COR-L47 (cell line): ENCODE measurements at places on chromosomes 6 and 20.

GRCh38 chr6:91487696-91488392 is 901.0 kb upstream of the MAP3K7 start:
- DNase-seq = no peak

GRCh38 chr20:44979090-44979621 is 12.8 kb downstream of the STK4 start:
- no peak for DNase-seq

DNA sequence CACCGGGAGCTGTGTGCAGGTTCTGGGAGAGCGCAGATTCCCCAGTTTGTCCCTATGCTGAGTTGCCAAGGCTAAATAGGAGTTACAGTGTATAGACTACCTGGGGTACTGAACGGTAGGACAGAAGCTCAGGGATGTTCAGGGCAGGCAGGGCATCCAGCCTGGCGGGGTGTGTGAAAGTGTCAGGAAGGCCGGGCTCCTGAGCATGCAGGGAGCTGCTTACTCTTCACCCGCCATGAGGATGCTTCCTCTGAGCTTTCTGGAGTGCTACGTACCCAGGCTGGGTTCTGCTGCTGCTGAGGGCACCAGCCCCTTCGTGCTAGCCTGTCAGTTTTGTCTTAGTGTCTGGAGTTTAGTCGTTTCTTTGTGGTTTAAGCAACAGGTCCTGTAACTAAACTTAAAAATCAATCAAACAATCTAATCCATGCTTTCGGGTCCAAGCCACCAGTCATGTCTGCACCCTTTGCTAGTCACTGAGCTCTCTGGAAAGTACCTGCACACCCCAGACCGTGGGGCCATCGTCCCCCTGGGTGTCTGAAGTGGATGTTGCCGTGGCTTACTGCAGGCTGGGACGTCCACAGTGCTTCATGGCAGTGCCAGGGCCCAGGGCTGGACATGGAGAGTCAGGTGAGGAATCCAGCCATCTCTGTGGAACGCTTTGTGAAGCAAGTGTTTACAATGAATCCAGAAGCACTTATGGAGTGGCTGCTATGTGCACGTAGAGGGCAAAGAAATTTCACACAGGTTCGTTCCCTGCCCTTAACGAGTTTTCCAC is 220.3 kb upstream of the SNX9 start:
- no peak for DNase-seq

- no peak for DNase-seq
Observed at GRCh38 chr20:6184086-6184485, 61.3 kb upstream of the FERMT1 start.

- no peak for DNase-seq
Observed at GRCh38 chr6:52305411-52305810, 20.9 kb upstream of the MCM3 start.

GRCh38 chr6:80437801-80438200 is 331.3 kb downstream of the BCKDHB start:
- no peak for DNase-seq

DNA sequence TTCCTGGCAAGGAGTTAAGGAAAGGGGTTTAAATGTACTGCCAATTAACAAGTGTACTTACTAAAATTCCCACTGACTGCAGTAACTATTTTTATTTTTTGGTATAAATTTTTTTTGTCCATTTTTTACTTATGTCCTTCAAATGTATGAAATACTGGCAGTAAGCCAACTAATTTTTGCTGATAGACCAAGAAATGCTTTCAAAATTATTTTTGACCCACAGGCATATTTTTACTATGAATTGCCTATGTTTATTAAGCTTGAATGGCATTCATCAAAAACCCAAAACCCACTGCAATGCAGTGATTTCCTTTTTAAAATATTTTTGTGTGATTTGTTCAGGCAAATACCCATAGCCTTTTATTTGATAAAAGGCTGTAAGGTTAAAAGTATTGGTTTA is 560.1 kb downstream of the UTRN start:
- DNase-seq = no peak

DNA sequence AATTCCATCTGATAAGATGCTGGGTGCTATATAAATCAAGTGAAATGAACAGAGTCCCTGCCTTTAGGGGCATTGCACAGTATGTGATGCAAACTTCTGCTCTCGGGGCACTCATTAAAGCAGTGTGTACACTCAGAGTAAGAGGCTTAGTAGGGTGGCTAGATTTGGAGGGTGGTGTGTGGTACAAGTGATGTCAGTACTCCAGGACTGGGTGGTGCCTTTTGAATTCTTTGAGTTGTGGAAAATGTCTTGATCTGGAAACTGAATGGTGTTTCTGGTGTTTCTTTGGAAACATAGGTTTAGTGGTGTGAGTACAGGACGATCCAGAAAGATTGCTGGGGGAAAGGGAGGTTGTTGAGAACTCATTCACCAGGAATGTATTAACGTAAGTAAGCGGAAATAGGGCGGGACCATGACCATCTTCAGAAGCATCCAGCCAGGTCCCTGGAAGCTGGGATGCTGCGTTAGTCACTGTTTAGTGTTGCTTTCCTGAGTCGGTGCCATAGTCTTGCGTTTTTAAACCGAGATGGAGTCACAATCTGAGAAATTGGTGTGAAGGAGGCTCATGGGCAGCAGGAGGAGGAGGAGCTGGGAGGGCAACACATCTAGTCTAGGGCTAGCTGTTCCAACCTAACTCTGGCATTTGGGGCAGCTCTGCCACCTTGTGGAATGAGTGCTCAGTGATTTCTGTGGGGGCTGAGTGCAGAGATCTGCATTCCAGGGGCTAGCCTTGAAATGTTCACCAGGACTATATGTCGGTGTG is 70.3 kb downstream of the SCAND1 start:
- DNase-seq = peak; percentile 34

- no peak for DNase-seq
Observed at GRCh38 chr6:132128424-132128823, 177.3 kb upstream of the CCN2 start.

- no peak for DNase-seq
Observed at GRCh38 chr20:47318586-47319516, 37.6 kb downstream of the ZMYND8 start.

DNA sequence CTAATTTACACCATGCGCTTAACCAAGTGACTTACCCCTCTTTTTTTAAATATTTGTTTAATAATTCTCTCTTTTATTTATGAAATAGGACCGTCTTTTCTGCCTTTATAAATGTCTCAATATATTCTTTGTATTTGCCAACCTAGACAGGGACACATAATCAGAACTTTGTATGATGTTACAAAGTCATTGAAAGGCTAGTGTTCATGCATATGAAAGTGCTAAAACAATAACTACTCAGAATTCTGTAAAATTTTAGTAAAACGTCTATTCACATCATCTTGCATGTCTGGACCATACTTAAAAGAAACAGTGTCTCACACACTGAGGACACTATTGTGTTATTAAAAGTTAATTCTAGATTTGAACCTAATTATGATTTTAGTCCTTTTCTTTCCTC is 41.1 kb upstream of the HBS1L start:
- no peak for DNase-seq

DNA sequence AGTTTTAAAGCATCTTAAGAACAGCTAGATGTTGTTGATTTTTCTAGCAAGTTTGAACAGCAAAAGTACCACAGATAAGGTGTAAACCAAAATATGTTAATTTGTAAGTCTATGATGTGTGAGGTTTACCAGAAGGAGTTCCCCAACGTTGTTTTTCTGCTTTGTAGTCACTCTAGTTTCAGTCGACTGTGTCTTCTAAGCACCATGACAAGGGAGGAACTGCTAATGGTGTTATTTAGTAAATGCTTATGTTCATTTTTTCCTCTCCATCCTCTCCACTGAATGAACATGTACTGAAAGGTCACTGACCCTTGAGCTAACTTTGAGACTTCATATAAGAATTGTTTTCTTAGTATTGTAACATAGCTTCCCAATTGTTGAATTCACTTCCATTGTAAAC is 3.0 kb downstream of the ENPP3 start:
- no peak for DNase-seq

GRCh38 chr20:15851576-15852215 is 721.6 kb downstream of the KIF16B start:
- no peak for DNase-seq

GRCh38 chr6:111653979-111654378 is 48.3 kb upstream of the TRAF3IP2 start:
- peak; percentile 11 for DNase-seq

- no peak for DNase-seq
Observed at GRCh38 chr6:24079076-24079475, 46.9 kb upstream of the NRSN1 start.

- DNase-seq = no peak
Observed at GRCh38 chr20:35004051-35004725, 48.5 kb downstream of the MYH7B start.

- no peak for DNase-seq
Observed at GRCh38 chr6:110662490-110663211, 152.6 kb downstream of the CDK19 start.

DNA sequence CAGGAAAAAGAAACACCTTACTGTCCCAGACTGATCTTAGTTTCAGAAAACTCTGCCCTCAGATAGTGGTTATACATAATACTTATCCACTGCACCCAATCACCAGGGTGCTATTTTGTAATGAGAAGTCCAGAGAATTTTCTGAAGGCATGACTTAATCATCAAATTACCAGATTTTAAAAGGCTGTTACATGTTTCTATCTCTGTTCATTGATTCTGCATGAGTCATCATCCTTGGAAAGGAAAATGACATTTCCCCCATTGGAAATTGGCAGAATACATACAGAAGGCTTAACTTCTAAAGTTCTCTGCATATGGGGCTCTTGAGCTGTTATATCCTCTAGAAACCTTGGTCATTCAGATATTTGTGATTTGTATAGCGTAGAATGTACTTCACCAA is 587.9 kb upstream of the FLRT3 start:
- no peak for DNase-seq

- DNase-seq = no peak
Observed at GRCh38 chr6:150723857-150724256, 124.2 kb downstream of the PLEKHG1 start.

DNA sequence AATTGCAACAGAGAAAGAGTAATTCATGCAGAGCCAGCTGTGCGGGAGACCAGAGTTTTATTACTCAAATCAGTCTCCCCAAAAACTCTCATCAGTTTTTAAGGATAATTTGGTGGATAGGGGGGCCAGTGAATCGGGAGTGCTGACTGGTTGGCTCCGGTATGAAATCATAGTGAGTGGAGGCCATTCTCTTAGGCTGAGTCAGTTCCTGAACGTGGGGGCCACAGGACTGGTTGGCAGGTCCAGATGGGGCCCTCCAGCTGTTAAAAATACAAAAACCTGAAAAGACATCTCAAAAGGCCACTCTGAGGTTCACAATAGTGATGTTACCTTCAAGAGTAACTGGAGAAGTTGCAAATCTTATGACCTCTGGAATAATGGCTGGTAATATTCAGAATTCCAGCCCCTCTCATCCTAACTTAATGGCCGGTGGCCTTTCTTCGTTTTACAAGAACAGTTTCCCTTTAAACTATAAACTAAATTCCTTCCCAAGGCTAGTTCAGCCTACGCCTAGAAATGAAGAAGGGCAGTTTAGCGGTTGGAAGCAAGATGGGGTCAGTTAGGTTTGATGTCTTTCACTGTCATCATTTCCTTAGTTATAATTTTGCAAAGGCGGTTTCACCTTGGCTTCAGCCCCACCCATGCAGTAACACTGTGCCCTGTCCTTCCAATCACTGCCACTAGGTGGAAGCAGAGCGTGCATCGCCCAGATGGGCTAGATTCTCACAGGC is 6.8 kb upstream of the MICA start:
- peak; percentile 57 for DNase-seq

GRCh38 chr6:145080651-145081050 is 654.7 kb downstream of the EPM2A start:
- no peak for DNase-seq

- no peak for DNase-seq
Observed at GRCh38 chr6:14660806-14661579, 543.4 kb downstream of the CD83 start.

DNA sequence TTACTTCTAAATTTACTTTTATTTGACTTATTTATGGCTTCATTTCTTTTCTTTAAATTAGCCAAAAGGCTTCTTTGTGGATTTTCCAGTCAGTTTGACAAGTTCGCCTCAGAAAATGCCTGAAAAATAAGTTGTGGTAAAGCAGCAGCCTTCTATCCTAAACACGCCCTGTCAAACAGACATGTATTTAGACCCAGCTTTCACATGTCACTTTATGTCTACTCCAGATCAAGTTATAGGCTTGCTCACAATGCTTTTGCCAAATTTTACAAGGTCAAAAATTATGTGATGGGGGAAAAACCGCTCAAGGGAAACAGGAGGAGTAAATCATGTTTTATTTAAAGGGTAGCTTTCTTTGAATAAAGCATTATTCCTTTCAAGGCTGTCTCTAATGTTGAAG is 615.0 kb downstream of the HDGFL1 start:
- DNase-seq = no peak

DNA sequence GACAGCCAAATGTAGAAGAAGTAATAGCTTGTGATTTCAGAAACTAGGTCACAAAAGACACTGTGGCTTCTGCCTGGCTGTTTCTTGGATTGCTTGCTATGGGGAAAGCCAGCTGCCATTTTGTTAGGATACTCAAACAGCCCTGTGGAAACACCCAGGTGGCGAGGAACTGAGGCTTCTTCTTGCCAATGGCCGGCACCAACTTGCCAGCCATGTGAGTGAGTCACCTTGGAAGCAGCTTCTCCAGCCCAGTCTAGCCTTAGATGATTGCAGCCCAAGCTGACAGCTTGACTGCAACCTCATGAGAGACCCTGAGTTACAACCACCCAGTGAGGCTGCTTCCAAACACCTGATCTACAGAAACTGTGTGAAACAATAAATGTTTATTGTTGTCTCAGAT is 11.9 kb upstream of the KIAA1755 start:
- DNase-seq = no peak

GRCh38 chr6:93407186-93407585 is 12.2 kb downstream of the EPHA7 start:
- peak; percentile 64 for DNase-seq

GRCh38 chr6:28002161-28002560 is 45.1 kb downstream of the OR2B6 start:
- DNase-seq = no peak

- DNase-seq = no peak
Observed at GRCh38 chr20:44247586-44248409, 690 bp downstream of the GDAP1L1 start.

DNA sequence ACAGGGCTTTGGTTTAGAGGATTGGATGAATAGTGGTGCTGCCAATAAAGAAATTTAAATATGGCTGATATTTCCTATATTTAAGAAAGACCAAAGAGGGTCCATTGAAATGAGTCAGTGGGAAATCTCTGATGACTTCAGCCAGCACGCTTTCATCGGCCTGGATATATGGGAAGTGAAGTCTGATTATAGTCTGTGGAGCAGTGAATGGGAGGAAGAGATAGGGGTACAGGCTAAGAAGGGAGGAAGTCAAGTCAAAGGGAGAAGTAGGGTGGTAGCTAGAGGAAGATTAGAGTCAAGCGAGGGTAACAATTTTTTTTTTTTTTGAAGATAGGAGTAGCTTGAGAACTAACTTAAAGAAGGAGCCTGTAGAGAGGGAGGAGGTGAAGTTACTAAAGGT is 22.7 kb downstream of the SLC16A10 start:
- no peak for DNase-seq

DNA sequence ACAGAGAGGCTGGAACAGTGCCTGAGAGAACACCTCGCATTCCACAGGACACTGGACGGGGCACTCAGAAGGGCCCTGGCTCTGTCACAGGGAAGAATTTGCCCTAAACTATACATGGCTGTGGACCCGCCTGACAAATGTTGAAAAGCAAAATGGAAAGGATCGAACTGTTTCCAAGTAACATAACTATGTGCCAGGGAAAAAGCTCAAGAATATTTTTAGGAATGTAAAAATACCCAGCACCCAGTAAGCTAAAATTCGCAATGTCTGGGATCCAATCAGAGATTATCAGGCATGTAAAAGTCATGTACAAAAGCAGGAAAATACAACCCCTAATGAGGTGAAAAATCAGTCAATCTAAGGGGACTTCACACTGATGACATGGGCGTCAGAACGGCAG is 215.9 kb downstream of the TTLL2 start:
- no peak for DNase-seq
